AG10803 (cell line): ENCODE measurements at places on chromosomes 12 and 14.

- peak; percentile 74 for DNase-seq
Measured at GRCh38 chr12:1117970-1118563, 127.0 kb downstream of the ERC1 start.

- peak; percentile 71 for DNase-seq
Measured at GRCh38 chr12:26434299-26435068, 239.1 kb downstream of the SSPN start.

GRCh38 chr14:99363051-99363450, 91.1 kb upstream of the BCL11B start:
- DNase-seq = no peak

GRCh38 chr14:58109744-58110143, 42.3 kb downstream of the ARMH4 start:
- DNase-seq = no peak

DNA sequence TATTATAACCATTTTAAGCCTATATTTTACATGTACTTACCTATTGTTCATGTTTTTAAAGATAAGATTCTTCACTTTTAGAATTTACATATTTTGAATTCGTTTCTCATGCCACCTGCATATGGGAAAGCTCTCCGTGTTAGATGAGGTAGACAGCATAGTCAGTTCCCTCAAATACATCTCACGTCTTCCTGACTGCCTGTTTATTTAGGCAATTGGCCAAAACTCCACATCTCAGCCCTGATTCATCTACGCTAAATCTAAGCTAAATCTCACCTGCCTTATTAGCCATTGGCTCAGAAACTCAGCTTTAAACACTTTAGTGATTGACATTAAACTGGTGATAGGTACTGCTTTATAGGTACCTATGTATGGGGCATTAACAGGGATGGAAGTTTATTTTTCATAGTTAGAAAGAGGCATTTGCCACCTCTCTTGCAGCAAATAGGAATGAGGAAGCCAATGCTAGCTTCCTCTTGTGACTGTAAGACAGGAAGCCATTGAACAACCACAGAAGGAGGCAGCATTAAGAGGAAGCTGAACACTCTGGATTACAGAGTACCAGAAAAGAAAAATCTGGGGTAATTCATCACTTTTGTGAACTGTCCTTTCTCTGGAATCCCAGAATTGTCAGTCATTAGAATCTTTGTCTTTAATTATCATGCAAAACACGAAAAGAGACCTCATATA, 111.9 kb downstream of the LRFN5 start:
- no peak for DNase-seq

DNA sequence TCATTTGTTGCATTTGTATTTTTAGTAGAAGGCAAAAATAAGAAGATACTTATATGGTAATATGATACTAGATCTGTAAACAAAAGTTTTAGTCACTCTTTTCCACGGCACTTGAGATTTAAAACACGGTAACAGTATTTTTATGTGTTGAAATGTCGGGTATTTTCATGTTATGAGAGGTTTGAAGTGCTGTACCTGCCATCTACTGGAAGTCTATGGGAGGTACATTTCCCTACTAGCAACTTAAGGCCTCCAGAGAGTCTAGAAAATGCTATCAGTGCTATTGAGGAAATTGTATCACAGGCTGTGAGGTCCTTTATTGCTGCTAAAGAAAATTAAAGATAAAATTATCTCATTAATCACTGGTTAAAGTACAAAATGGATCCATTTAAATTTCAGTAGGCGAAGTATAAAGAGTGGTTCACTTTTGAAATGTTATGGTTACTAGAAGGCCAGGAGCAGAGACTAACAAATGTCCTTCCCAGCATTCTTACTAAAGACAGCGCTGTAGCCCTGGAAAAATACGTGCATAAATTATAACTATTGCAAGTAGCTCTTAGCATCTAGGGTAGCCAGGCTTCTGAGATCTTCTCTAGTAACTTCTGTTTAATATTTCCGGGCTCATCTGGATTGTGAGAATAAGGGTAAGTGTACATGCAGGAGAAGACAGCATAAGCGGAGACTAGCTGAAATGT, 77.6 kb upstream of the PRKD1 start:
- DNase-seq = peak; percentile 78

- no peak for DNase-seq
Measured at GRCh38 chr12:7571257-7571656, 67.7 kb upstream of the CD163 start.
